Activated naive CD8-positive, alpha-beta T cell treated with anti-CD3 and anti-CD28 coated beads, Interleukin-2, amount 50 U/mL, for 16 hours (primary cell): ENCODE measurements at places on chromosomes 4 and X.

DNA sequence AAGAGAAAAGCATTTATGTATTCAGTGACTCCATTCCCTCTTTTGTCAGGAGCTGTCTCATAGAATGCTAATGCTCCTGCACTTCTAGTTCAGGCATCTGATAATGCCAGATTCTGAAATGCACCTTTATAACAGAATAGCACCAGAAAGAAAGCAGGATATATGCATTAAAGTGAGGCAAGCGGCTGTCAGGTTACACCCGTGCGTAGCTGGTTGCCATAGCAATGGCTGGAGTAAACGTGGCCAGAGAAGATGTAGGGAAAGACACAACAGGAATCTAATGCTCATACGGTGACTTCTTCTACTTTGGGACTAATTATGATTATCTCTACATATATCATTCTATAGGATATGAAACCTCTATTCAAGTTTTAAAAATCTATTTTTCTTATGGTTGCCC lies 5.9 kb downstream of the EMCN start:
- DNase-seq = no peak

GRCh38 chr4:72690771-72691170 lies 121.8 kb upstream of the ADAMTS3 start:
- DNase-seq = no peak

- DNase-seq = no peak
Observed at GRCh38 chrX:142186103-142186502, 19.0 kb downstream of the MAGEC2 start.

- DNase-seq = no peak
Observed at GRCh38 chr4:64870558-64870957, 461.3 kb upstream of the TECRL start.

GRCh38 chrX:111868726-111869638 lies 7.0 kb upstream of the TRPC5OS start:
- DNase-seq = no peak

DNA sequence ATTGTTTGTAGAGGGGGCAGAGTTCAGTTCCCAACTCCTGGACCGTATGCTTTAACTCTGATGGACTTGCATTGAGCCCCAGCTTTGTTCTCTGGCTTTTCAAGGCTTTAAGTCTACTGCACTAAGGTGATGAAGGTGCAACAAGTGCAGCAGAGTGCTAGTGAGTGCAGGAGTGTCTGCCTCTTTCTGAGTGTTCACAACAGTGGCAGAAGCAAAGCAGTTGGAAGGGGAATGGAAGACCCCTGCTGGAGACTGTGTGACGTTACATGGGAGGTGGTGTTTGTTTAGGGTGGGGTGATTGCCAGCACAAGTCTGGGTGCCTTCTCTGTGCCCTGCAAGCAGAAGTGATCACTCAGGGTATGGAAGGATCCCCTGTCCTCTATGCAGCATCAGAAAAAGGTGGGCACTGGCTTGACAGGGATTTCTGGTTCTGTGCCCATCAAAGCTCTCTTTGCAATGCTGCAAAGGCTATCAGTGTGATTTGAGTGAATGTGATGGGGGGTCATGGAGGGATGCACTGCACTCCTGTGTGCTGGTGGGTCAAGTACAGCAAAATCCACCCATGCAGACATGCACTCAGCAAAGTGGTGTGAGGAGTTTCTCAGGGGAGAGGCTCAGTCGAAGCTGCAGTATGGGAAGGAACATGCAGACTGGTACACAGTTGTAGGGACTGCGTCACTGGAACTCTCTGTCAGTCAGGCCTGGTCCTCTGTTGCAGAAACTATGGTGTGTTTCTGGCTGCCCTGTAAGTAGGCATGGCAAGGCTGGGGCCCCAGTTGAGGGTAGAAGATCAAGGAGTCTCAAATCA lies 70.9 kb upstream of the UGT2B7 start:
- DNase-seq = no peak

DNA sequence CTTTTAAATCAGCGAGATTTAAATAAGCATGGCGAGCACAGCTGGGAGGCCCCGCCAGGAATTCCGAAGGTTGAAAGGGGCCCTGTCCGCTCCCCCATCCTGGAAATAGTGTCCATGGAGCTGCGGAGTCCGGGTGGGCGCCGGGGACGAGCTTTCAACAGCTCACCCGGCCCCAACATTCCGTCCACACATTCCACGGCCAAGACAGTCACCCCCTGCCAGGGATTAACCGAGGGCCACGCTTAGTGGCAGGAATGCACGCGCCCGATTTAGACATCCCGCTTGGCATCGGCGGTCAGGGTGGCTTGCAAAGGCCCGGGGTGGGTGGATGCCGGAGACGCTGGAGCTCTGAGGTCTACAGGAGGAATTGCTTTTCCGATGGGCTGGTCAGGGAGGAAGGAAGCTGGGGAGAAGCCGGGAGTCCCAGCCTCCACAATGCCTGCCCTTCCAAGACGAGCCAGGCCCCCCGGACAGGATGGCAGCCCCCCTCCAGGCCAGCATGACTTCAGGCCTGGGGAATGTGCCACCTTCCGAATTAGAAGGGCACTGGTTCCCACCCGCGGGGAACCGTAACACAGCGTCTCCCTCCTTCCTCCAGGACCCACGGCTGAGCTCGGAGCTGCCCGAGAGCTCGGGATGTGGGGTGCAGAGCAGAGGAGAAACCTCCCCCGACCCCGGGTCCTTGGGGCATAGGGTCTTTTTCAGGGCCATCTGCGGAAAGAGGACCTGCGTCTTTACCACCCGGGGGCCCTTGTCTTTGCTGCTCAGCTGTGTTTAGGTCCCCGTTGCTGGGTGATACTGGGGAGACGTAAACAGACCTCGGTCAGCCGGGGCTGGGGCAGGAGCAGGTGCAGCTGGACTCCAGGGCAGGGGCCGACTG lies 26.9 kb upstream of the PPP2R3B start:
- no peak for DNase-seq

GRCh38 chrX:119237562-119237942 lies 1.5 kb downstream of the PGRMC1 start:
- DNase-seq = no peak

DNA sequence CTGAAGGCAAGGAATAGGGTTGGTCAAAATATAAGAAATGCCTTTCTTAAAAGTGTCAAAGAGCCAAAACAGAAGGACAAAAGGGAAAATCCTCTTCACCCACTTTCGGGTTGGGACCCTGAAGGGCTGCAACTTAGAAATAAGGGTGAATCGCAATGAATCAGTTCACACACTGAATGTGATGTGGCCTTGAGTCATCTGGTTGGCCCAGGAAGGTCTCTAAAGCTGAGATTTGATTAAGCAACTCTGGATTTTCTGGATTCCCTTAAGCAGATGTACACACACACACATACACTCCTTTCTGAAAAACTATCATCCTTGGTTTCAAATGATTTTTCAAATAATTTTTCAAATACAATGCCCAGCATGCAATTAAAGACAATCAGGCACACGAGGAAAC lies 13.1 kb downstream of the TAB3 start:
- no peak for DNase-seq

- DNase-seq = no peak
Observed at GRCh38 chrX:84188320-84188834, 378 bp upstream of the RPS6KA6 start.

DNA sequence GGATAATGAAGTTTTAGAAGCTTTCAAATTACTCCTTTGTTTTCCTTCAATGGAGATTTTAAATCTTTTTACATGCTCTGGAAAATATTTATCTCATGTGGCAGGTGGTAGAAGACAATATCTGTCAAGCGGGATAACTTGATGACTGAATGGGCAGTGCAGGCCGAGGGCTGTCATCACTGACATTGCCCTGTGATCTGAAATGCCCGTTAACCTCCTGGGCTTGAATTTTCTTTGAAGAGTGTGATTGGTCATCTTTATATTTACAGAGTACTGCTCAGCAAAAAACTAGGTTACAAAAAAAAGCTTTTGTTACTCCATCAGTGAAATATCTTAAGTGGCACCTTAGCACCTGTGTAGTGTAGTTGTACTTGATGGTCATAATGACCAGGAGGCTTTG lies 147.5 kb downstream of the GATB start:
- DNase-seq = no peak

GRCh38 chr4:168139336-168139735 lies 47.0 kb downstream of the ANXA10 start:
- DNase-seq = no peak

- no peak for DNase-seq
Observed at GRCh38 chr4:53101191-53101581, 239.1 kb downstream of the RASL11B start.

GRCh38 chr4:52711272-52711671 lies 40.0 kb downstream of the ERVMER34-1 start:
- no peak for DNase-seq

- DNase-seq = no peak
Observed at GRCh38 chr4:73867783-73868182, 1.4 kb upstream of the CXCL1 start.

DNA sequence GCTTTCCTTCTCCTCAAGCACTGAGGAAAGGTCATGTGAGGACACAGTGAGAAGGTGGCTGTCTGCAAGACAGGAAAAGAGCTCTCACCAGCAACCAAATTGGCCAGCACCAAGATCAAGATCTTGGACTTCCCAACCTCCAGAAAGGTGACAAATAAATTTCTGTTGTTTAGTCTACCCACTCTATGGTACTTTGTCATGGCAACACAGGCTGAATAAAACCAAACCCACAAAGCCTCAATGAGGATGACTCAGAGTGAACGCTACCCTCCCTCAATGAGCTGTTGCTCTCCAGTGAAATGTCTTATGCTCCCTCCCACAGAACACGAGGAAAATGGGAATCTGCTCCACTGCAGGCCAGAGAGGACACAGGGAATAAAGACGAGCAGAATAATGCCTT lies 244.1 kb downstream of the RAB28 start:
- DNase-seq = no peak

DNA sequence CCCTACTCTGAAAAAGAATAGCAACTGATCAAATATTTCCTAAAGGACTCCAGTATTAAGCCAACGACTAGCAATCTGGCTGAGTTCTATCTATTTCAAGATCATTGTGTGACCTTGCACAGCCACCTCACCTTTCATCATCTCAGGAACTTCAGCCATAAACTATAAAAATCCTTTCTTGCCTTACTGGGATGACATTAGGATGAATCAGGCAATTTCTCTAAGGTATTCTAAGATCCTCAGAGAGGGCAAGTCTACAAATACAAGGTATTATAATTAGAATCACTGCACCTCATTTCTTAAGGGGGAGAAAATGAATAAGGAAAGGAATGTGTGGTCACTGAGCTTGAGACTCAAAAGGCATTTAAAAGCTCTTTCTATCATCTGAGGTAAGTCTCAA lies 152.6 kb downstream of the GRIA3 start:
- no peak for DNase-seq

DNA sequence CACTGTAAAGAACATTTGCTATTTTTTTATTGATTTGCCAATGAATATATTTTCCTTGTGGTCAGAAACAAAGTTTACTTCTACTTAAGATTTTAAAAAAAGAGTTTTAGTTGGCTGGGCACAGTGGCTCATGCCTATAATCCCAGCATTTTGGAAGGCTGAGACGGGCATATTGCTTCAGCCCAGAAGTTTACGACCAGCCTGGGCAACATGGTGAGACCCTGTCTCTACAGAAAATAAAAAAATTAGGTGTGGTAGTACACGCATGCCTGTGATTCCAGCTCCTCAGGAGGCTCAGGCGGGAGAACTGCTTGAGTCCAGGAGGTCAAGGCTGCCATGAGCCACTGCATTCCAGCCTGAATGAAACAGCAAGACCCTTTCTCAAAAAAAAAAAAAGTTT lies 36.8 kb downstream of the LRP2BP start:
- no peak for DNase-seq

DNA sequence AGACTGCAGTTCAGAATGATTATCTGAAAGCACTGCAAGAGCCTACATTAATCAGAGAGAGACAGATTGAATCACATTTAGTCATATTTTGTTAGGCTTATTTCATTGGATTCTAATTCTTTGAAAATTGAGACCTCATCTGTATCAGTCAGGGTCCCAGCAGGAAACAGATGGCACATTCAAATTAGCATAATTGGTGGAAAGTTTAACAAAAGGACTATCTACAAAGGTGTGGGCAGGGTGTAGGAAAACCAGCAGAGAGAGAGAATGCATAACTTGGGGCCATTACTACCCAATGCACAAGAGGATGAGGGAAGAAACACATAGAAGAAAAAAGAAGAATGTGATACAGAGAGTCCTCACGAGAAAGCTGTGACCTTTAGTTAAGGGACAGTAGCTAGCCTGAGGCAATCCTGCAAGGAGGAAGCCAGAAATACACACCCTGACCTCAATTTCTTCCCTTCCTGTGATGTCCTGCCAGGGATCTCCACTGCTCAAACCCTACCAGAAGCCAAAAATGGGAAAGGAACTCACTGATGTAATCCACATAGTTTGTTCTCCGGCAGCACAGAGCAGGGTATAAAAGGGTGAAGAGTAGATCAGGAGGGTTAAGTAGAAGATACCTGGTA lies 17.7 kb upstream of the XKRX start:
- DNase-seq = no peak

DNA sequence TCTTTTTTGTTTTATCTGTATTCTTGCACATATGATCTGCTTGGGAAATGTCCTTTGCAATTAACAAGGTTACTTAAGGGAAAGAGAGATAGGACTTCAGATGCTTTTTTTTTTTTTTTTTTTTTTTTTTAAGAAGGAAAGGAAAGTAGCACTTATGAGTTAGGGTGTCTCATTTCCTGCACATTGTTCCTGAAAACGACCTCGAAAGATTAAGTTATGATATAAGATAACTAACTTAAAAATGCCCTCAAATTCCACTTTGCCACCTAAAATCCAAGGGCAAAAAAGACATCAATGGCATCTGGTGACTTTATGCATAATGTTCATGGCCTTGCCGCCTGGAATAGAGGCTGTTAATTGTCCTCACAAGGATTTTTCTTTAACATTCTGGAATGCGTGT lies 44.9 kb downstream of the PCDH7 start:
- DNase-seq = no peak

GRCh38 chr4:108839333-108839732 lies 76.5 kb upstream of the ETNPPL start:
- no peak for DNase-seq

DNA sequence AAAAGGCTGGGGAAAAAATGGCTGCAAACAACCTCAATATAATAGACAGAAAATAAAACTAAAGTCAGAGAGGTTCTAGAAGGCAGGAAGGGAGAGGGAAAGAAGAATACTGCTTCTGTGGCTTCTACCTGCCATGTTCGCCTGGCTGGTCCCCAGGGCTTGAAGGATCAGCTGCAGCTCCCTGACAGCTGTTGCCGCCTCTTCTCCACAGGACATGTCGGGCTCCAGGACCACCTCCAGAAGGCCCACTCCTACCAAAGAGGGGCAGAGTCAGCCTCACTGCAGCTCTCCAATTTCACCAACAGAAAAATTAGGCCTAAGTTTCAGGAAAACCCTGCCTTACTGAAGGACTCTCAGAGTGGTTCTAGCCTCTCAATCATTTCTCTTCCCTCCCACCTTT lies 44.9 kb downstream of the GATB start:
- no peak for DNase-seq

- no peak for DNase-seq
Observed at GRCh38 chr4:6620891-6621555, 19.5 kb upstream of the MRFAP1 start.

DNA sequence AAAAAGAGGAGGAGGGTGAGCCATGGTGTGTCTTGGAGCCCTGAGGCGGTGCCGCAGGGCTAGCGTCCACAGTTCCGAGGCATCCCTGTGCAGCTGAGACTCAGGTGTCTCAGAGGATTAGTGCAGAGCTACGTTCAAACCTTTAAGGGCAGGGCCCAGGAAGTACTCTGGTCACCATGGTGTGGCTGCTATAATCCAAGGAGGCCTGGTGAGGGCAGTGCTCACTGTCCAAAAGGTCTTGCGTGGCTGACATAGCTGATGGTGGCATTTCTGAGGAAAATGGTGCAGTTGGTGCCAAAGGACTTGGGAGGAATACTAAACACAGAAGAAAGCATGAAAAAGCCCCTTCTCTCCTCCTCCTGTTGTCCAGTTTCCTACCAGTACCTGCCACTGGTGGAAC lies 146.9 kb downstream of the DCHS2 start:
- DNase-seq = no peak

- no peak for DNase-seq
Observed at GRCh38 chr4:185096032-185096653, 46.9 kb upstream of the SLC25A4 start.
